Islet precursor cell (in vitro differentiated cells): ENCODE measurements at places on chromosomes 1 and 21.

DNA sequence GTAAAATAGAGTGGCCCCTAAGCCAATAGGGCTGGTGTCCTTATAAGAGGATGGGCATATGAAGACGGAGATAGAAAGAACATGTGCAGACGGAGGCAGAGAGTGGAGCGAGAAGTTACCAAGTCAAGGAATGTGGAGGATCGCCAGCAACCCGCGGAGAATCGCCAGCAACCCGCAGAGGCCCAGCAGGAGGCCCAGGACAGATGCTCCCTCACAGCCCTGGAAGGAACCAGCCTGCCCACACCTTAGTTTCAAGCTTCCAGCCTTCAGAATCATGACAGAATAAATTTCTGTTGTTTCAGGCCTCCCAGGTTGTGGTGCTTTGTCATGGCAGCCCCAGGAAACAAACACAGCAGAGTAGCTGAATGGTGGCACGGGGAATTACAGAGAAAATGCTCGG lies 9.6 kb downstream of the CLDN14 start:
- DNase-seq = no peak

DNA sequence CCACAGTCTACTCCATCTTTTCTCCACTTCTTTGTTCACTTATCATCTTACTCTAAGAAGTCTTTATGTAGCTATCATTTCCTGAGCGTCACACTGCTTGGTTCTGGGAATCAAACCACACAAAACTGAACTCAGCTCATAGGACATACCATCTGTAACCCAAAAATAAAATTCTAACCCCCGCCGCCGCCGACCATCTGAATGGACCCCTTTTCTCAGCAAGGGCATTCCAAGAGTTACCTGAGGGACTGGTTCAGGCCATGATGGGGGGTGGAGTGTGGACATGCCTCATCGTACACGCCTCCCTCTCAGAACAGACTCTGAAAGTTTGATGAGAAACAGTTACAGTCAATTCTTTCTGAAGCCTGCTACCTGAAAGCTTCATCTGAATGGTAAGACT lies 12.6 kb upstream of the CHI3L2 start:
- peak; percentile 75 for DNase-seq

DNA sequence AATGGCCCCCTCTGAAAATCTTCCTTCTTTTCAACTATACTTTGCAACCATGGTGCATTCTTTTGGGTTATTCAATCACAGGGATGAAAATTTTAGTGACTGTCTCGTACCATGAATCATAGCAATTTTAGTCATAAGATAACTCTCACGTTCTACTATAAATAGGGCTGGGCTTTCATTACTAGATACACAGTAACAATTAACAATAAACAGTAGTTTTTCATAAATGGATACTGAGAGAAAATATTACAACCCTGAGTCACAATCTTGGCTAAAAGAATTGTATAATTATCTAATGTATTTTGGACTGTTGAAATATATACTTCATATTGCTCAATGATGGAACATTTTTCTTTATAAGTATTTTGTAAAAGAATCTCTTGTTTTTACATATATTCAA lies 96.1 kb downstream of the TEX35 start:
- DNase-seq = no peak

DNA sequence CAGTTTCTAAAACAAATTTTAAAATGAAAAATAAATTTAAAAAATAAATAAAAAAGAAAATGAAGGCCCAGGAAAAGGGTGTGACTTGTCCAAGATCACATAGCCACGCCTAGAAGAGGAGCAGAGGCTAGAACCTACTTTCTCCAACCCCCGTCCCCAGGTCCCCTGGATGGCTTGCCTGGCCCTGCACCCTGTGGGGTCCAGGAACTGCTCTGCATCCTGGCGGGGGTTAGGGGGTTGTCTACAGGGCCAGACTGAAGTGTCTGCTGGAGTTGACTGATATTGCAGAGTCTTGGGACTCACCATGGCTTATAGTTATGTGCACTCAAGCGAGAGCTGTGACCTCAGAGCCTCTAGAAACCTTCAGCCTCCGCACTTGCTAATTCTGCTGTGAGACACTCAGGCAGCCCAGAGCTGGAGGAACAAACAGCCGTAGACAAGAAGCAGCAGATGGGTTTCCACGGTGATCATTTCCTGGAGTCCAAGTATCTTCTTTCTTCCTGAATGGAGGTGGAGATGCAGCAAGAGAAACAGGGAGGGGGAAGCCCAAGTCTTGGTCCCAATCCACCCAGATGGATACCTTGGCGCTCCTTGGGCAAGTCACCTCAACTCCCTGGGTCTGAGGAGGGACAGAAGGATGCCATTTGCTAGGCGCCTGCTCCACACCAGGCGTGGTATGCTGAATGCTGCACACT lies 5.2 kb upstream of the EXTL1 start:
- no peak for DNase-seq

DNA sequence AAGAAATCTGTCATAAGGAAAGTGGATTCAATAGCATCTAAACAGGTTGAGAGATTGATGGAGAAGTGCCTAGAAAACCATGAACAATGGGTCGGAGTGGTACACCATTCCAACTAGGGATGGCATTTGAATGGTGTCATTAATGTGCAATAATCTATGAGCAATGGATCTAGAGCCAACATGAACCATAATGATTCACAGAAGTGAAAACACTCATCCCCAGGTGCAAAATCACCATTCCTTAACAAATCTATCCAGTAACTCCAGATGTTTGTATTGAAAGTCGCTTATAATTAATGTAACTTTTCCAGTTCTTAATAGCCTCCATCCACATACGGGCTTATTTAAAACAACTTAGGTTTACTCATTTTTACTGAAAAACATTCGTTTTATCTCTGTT lies 201.3 kb upstream of the ADGRL4 start:
- no peak for DNase-seq

GRCh38 chr1:164560121-164560541 lies 1.1 kb downstream of the PBX1 start:
- no peak for DNase-seq

GRCh38 chr1:207217778-207218511 lies 103.5 kb upstream of the CD55 start:
- no peak for DNase-seq

DNA sequence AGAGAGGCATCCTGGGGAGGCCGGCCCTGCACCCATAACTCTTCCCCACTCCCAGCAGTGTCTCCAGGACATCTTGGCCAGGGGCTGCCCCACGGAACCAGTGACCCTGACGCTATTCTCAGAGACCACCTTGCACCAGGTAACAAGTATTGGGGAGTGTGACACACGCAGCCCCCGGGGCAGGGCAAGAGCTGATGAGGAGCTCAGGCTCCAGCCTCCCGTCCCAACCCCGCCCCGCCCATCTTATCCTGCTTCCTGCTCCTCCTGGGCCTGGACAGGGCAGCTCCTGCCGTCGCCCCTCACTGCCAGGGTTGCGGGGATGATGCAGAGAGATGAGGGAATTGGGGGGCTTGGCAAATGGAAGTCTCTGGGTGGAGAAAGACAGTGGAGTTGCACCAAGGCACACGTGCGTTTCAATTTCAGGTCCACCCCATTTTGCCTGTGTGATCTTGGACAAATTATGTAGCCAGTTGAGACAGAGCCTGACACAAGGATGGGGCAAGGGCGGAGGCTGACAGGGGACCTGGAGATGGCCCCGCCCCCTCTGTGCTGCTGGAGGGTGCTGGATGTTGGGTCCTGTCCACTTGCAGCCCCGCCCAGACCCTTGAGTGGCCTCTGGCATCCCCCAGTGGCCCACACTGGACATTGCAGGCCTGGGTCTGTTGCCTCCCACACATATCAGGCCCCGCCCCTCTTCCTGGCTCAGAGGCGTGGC lies 10.7 kb downstream of the CLCNKA start:
- peak; percentile 98 for DNase-seq

- no peak for DNase-seq
Measured at GRCh38 chr1:185735701-185736064, 1.5 kb downstream of the HMCN1 start.

- peak; percentile 46 for DNase-seq
Measured at GRCh38 chr1:201540846-201541735, 2.2 kb downstream of the NAV1 start.

GRCh38 chr1:164576291-164577271 lies 17.6 kb downstream of the PBX1 start:
- DNase-seq = peak; percentile 77

GRCh38 chr1:71638081-71638766 lies 557.4 kb upstream of the ZRANB2 start:
- no peak for DNase-seq
